ENCODE measurements at places on chromosomes 2 and 18.

DNA sequence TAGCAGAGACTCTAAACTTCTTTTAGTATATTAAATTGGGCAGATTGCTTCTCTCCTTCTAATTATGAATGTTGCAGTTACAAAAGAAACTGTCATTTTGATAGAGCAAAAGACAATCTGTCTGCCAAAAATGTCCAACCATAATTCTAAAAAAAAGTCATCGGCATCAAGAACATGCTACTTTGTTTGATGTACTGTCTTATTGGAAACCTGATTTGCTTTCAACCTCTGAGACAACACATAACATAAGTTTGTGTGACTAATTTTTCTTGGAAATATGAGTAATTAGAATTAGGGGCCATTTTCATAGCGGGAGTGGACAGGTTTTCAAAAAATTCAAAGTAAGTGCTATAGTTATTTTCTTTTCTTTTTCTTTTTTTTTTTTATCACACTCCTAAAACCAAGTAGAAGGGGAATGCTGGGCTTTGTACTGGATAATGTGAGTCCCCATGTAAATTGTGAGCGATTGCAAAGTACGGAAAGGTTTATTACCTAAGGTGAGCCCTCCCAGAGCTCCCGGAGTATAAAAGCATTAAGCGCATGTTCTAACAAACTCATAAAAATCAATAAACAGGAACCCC, 59.1 kb downstream of the ZEB2 start:
- no peak for DNase-seq

DNA sequence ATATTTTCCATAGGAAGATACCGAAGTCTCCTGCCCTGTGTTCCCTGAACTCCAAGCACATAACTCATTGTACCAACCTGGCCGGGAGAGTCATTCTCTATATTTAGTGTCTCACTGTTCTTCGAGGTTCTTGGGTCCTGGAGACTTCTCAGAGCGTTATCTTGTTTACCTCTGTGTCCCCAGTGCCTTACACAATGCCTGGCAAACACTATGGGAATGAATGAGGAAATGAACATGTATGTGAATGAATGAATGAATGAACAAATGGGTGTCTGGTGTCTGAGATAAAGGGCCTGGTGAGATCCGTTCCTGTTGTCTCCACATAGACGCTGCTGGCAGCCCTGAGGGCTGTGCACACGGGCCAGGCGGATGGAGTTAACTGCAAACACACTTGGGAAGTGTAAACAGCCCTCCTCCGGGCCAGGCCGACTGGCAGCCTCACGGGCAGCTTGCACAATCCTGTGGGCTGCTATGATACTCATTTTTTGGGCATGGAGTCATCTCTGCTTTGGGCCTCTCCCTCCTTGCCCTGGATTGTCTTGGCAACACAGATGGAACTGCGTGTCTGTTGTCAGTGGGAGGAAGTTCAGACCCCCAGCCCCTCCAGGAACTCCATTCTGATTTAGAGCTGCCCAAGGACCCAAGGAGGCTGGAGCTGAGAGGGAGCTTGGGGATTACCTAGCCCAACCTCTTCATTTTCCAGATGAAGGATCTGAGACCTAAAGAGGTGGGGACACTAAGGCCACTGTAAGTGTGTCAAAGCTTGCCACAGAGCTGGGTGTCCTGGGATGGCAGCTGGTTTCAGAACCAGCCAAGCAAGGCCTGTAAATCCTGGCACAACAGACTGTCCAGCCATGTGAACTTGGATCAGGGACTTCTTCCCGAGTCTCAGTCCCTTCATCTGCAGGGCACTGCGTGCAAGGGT, 124.4 kb downstream of the INHBB start:
- no peak for DNase-seq

DNA sequence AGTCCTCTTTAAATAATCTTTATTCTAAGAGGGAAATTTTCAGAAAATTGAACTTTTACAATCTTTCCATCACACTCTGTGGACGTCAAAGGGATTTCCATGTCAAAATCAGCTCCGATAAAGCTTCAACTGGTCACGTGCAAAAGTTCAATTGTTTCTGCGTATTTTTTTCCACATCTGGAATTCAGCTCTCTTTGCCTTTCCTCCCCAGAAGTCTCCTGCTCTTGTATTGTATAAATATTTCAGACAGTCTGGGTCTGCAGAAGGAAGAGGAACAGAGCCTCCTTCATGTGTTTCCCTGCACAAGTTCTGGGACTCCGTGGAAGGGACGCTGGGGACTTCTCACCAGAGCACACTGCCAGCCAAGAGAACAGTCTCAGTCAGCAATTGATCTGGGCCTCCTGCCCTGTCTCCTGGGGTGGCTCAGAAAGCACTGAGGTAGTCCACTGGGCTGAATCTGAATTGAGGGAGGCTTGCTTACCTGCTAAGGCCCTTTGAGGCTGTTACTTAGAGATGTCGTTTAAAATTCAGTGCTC, 251.5 kb downstream of the TFCP2L1 start:
- DNase-seq, result no peak

DNA sequence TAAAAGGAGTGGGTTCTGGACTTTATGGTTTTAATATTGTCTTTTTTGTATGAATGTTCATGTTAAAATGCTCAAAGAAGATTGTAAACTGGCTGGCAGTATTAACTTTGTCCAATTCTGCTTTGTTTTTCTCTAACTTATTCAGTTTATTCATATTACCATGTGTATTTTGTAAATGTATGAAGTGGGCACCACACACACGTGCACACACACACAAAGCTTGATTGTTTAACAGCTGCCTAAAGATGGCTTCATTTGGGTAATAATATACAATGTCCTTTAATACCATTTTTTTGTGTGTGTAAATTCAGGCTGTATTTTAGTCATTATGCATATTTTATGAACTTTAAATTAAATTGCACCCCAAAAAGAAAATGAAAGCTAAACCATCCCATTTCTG, 11.4 kb upstream of the APCDD1 start:
- no peak for DNase-seq

DNA sequence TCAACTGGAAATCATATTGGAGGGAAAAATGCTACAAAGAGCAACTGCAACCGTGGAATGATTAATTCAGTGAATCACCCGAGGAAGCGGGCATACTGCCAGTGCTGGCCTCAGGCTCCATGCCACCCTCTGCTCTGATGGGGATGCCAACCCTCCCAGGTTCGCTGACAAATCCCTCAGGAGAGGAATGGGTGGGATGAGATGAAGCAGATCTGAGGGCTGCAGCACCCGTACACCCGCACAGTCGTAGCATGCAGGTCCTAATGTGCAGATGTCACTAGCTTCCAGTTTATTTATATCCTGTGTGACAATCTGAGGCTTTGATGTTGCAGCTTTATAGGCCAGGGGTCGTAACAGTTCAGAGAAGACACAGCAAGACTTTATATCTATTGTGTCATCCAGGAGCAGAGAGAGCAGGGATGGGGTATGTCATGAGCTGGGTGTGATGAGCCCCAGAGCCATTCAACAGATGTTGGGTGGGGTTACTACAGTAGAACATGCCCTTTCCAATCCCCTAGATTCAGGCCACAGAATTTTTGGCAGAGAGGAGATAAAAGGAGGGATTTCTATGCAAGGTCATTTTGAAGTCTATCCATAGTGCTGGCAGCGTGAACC, 44.6 kb downstream of the DPP4 start:
- no peak for DNase-seq
